ENCODE measurements at places on chromosomes 16 and 17. TPM values are rescaled to one million over a fixed set of nuclear protein-coding genes. Genes with fewer than 3 reads are reported as not detected.

Gene ADAP2
- total RNA-seq: 18.6 TPM

Gene MRPL45
- 19.5 TPM for total RNA-seq

Gene KDM6B
- 3.5 TPM for total RNA-seq

Gene CDH3
- 0.19 TPM for total RNA-seq

Gene MYH2
- total RNA-seq: under 0.01 TPM

Gene TMEM132E
- 0.25 TPM for total RNA-seq

Gene FNDC8
- not detected for total RNA-seq

Gene UBALD1
- 6.9 TPM for total RNA-seq

Gene KIFC3
- total RNA-seq: 22.2 TPM

Gene SNX20
- 3.5 TPM for total RNA-seq

- H3K4me3 ChIP-seq: no peak overlapping the region
- H3K4me1 ChIP-seq: no peaks in the 10 kb centered on the region
- H3K27me3 ChIP-seq: no peaks in the 10 kb centered on the region
- no peaks in the 10 kb centered on the region for H3K36me3 ChIP-seq
- no peak overlapping the region for H3K27ac ChIP-seq
Observed at GRCh38 chr16:61891460-61891859, 144.8 kb downstream of the CDH8 start.

DNA sequence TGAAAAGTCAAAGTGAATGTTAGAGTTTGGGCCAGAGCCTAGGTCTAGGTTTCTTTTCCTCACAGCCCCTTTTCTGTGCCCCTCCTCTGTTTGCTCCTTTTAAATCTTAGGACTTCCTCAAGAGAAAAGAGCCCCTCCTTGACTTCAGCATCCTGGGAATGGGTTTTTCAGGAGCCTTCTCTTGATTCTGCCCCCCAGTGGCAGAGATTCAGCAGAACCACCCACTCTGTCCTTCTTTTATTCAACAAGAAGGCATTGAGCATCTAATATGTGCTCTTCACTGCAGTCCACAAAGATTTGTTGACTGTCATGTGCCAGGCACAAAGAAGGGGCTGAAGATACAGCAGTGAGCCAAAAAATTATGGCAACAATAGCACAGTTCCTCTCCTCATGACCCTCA, 270.8 kb upstream of the CDH5 start:
- no peak for DNase-seq
- no peaks in the 10 kb centered on the region for H3K36me3 ChIP-seq
- no peak overlapping the region for H3K4me3 ChIP-seq
- no peaks in the 10 kb centered on the region for H3K4me1 ChIP-seq

DNA sequence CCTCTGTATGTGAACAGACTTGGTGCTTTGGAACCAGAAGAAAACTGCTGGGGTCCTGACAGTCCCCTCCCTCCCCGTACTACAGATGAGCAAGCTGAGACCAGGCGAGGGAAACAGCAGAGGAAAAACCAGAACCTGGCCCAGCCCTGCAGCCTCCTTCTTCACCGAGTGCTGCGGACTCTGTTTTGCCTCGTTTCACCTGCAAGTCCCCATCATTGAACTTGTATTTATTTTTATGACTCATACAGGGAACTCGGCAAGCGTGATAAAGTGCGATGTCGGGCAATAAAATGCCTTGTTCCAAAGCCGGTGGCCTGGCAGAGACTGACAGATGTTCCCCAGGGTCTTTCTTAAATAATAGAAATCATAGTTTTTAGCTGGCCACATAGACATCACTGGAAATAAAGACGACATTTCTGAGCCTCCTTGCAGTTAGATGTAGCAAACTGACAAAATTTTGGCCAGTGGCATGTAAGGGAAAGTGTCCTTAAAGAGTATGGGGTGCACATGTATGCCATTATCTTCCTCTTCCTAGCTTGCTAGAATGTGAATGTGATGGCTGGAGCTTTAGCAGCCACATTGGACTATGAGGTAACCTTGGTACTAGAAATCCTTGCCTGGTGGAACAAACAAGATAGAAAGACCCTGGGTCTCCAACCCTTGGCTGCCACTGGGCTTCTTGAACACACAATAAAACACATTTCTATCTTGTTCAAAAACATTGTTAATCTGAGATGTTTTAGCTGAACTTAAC, 128.6 kb downstream of the IRF8 start:
- no peaks in the 10 kb centered on the region for H3K36me3 ChIP-seq
- H3K4me3 ChIP-seq: no peak overlapping the region
- no peak for DNase-seq

GRCh38 chr16:75483222-75483621, 12.0 kb downstream of the CHST6 start:
- H3K4me3 ChIP-seq: no peak overlapping the region
- DNase-seq: no peak
- no peak overlapping the region for H3K27ac ChIP-seq
- H3K4me1 ChIP-seq: no peaks in the 10 kb centered on the region
- no peaks in the 10 kb centered on the region for H3K36me3 ChIP-seq

- H3K27ac ChIP-seq: no peak overlapping the region
- no peaks in the 10 kb centered on the region for H3K36me3 ChIP-seq
- DNase-seq: peak; percentile 90
- peaks cover 9% of the 10 kb centered on the region for H3K4me1 ChIP-seq
- H3K4me3 ChIP-seq: no peak overlapping the region
- no peaks in the 10 kb centered on the region for H3K27me3 ChIP-seq
Observed at GRCh38 chr16:88442727-88443576, 10.1 kb upstream of the ZFPM1 start.

DNA sequence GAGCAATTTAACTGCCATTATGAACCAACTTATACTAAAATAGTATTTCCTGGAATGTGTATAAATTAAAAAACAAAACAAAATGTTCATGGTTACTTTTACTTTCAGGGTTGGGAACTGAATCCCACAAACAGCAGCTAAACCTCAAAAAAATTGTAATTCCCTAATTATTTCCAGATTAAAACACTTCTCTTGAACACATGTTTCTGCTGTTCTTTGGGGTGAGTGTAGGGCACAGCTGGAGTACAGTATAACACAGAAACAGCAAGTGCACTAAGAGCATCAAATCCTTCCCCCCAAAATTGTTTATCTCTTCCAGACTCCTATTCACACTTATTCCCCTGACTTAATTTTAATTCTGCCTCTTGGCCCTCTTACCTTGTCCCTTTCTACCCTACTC, 56.4 kb downstream of the KANSL1 start:
- no peak for DNase-seq
- H3K36me3 ChIP-seq: no peaks in the 10 kb centered on the region
- H3K4me1 ChIP-seq: peaks cover 30% of the 10 kb centered on the region
- no peak overlapping the region for H3K27ac ChIP-seq

- H3K4me1 ChIP-seq: no peaks in the 10 kb centered on the region
- H3K4me3 ChIP-seq: no peak overlapping the region
- H3K27ac ChIP-seq: no peak overlapping the region
- no peak for DNase-seq
- no peaks in the 10 kb centered on the region for H3K36me3 ChIP-seq
Observed at GRCh38 chr17:79887451-79887991, 48.3 kb upstream of the CBX4 start.
